PC-3 (cell line): ENCODE measurements at places on chromosomes 13 and 19.

- DNase-seq = no peak
Observed at GRCh38 chr13:42394711-42395085, 122.7 kb downstream of the AKAP11 start.

DNA sequence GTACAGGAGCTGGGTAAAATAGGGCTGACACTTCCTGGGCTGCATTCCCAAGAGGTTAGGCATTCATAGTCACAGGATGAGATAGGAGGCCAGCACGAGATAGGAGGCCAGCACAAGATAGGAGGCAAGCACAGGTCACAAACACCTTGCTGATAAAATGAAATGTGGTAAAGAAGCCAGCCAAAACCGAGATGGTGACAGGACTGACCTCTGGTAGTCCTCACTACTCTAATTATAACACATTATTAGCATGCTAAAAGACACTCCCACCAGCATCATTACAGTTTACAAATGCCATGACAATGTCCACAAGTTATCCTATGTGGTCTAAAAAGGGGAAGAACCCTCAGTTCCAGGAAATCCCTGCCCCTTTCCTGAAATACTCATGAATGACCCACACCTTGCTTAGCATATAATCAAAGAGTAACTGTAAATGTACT, 20.9 kb upstream of the IGSF23 start:
- DNase-seq = no peak

GRCh38 chr13:34070544-34071303, 252.8 kb downstream of the RFC3 start:
- no peak for DNase-seq

DNA sequence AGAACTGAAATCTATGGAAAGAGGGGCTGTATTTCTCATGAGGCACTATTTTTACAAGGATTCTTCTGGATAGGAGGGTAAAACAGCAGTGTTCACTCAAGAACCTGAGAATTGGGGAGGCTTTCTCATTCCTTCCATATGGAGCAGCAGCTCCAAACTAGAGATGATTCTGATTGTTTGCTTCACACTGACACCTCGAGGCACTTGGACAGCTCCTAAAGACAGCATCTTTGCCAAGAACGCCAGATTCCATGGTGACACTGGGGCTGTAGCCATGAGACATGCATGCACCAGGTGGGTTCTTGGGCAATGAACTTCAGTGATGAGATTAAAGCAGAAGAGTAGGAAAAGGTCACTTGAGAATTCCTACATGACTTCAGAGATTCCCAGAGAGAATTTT, 361.5 kb upstream of the HTR2A start:
- DNase-seq = no peak

DNA sequence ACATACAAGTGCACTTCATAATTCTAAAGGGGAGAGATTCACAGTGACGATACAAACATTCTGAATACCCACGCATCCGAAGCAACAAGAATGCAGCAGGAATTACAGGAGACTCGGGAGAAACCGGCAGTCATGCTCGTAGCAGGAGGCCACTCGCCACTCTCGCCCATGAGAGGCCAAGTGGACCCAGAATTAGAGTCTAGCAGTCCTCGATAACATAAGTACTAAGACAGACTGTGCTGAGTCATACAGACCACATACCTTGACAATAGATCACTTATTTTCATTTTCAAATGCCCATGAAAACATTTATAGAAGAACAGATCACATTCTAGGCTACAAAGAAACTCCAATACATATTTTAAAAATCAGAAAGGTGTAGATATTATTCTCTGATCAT, 299.1 kb upstream of the TSHZ3 start:
- DNase-seq = no peak

DNA sequence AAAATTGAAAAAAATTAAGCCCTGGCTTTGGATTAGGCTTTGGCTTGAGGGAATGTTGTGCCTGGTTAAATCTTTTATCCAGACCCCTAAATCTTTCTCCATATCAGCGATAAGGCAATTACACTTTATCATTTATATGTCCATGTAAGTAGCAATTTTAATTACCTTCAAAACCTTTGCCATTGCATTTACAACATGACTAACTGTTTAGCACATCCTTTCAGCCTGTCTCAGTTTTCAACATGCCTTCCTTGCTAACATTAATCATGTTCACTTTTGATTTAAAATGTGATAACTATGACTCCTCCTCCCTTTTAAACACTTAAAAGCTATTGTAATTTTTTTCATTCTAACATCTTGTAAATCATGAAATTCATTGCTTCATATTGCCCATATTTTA, 583.7 kb downstream of the SLITRK1 start:
- DNase-seq = no peak

DNA sequence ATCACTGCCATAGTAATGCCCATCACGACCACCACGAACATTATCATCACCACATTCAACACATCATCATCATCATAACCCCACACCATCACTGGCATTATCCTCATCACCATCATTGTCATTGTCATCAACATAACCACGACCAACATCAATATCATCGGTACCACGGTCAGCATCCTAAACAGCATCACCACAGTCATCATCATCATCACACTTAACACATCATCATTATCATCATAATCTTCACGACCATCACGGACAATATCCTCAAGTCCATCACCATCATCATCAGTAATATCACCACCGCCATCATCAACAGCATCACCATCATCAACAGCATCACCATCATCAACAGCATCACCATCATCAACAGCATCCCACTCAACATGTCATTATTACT, 70.3 kb downstream of the MBD3L1 start:
- no peak for DNase-seq

DNA sequence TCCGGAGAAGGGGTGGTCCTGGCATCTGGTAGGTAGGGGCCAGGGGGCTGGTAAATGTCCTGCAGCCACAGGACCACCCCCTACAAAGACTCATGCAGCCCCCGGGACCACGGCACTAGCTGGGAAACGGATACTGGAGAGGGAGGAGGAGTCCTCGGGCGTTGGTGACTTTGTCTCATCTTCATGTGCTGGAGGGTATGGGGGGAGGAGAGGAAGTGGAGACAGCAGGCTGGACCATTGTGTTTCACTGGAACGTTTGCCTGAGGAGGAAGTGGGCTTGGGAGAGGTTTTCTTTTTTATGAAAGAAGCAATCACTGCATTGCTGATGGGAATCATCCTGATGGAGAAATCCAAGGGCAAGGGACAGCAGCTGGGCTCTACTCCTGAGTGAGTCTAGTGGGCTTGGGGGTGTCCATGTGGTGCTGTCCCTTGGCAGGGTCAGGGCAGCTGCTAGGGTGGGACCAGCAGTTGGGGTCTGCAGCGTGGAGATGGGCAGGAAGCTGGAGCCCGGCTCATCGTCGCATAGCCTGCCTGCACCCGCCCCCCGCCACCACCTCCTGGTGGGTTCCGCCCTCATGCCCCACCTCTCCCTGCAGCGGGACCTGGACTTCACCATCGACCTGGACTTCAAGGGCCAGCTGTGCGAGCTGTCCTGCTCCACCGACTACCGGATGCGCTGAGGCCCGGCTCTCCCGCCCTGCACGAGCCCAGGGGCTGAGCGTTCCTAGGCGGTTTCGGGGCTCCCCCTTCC, 1.7 kb upstream of the ADM5 start:
- peak; percentile 31 for DNase-seq

DNA sequence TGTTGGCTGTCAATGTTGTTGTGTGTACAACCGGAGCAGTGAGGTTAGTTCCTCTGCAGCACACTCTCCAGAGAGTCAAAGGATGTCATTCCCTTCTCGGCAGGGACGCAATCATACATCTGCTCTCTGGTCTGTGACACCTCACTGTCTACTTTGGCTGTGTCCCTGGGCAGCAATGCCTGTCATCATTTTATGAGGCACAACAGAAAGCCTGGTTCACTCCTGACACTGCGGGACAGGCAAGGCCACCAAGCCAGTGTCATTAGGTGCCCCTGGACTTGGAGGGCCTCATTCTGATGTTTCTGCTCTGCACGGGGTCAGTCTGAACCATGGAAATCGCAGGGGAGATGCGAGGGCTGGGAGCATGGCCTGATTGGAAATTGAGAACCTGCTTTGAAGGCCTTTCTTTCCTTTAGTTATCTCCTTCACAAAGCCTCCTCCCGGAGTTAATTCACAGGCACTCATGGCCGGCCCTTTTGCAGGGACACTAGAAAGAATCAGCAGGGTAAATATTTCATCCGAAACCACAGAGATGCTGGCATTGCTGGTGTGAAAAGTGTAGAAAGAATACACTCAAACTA, 284.4 kb downstream of the ZNF536 start:
- no peak for DNase-seq

DNA sequence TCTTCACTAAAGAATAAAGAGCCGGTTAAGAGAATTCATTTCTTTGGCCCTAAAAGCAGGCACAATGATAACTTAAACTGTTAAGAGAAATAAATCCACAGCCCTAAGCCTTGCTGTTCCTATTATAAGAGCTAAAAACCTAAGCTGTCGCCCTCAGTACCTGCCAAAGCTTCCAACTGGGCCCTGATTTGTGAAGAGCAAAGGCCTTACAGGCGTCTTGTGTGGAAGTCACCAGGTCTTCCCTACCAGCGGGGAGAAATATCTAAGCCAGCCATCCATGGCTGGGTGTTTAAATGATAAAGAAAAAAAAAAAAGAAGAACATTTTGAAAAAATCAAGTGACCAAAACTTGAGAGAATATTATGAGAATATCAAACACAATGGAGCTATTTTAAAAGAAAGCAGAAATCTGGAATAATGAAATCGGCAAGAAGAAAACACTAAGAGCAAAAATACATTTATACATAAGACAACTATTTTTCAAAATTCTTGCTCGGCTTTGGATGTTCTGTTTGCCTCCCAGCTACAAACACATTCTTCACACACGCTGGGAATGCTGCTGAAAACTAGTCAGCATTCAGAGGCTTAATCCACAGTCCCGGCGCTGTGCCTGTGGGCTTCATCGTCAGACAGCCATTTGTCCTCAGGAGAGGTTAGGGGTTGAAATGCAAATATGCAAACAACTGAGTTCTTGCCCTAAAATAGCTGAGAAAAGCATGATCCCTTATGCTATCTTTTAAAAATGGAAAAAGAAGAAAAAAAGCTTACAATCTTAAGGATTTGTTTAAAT, 89.8 kb upstream of the LSM14A start:
- DNase-seq = no peak

GRCh38 chr19:19064811-19065745, 1.3 kb downstream of the SLC25A42 start:
- DNase-seq = peak; percentile 19

DNA sequence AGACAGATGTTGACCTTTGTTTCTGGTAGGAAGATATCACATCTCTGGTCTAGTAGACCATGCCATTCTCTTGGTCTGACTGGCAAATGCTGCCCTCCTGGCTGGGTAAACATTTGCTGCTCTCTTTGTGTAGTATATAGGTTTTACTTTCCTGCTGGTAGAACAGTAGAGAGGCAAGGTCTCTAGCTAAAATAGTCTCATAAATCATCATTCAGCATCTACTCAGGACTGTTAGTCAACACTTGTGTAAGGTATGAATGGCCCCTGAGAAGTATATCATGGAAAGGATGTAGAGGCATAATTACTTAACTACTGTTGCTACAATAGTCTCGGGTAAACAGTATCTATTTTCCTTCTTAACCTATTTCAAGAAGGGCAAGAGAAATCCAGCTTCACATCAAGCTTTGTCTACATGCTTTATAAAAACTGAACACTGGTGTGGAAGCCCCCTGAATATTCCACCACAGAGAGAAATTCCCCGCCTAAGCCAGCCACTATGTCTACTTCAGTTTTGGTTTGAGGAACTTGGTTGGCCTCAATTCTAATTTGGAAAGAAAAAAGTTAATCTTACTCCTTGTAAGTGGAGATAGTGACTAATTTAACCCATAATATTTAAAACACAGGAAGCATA, 18.4 kb upstream of the MYCBP2 start:
- DNase-seq = no peak

DNA sequence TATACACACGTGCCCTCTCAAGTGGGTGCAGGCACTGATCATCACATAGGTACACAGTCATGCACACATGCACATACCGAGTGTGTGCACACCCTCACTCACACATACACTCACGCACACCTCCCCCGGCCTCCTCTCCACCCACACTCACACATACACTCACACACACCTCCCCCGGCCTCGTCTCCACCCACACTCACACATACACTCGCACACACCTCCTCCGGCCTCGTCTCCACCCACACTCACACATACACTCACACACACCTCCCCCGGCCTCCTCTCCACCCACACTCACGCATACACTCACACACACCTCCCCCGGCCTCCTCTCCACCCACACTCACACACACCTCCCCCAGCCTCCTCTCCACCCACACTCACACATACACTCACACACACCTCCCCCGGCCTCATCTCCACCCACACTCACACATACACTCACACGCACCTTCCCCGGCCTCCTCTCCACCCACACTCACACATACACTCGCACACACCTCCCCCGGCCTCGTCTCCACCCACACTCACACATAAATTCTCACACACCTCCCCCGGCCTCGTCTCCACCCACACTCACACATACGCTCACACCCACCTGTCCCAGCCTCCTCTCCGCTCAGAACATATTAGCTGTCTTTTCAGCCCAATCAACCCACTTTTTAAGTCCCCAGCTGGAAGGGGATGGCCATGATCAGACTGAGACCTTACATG, 105.2 kb upstream of the VSTM2B start:
- DNase-seq = no peak

GRCh38 chr13:36913463-36913862, 6.6 kb downstream of the SMAD9 start:
- peak; percentile 37 for DNase-seq

- peak; percentile 45 for DNase-seq
Observed at GRCh38 chr13:104314926-104315535, 1248.8 kb upstream of the SLC10A2 start.

DNA sequence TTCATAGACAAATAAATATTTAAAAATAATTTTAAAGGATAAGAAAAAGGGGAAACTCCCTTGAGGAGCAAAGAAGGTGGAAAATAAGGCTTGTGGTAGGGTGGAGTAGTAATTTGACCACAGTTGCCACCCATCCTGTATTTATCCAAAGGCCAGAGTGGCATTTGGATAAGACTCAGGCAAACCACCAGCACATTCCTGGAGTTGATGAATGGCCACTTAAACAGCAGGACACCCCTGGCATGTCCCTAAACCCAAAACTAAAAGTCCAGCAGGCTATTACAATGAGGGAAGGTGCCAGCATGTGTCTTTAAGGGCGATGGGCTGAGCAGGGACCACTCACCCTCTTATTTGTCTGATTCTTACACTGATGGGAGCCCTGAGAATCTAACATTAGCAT, 9.8 kb upstream of the FRY start:
- DNase-seq = no peak

DNA sequence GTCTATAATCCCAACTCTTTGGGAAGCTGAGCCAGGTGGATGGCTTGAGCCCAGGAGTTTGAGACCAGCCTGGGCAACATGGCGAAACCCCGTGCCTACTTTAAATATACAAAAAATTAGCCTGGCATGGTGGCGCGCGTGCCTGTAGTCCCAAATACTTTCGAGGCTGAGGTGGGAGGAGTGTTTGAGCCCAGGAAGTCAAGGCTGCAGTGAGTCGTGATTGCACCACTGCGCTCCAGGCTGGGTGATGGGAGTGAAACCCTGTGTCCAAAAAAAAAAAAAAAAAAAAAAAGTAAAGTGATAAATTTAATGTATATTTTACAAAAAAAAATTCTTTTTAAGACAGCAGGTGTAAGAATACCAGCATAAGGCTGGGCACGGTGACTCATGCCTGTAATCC, 17.6 kb downstream of the TMEM38A start:
- no peak for DNase-seq

GRCh38 chr19:843836-844545, 3.2 kb downstream of the PRTN3 start:
- no peak for DNase-seq
